ENCODE measurements at places on chromosomes 6 and 20.

GRCh38 chr20:51233345-51233744 lies 210.4 kb upstream of the KCNG1 start:
- no peak for DNase-seq

GRCh38 chr6:81638366-81638765 lies 114.1 kb downstream of the TENT5A start:
- no peak for DNase-seq

DNA sequence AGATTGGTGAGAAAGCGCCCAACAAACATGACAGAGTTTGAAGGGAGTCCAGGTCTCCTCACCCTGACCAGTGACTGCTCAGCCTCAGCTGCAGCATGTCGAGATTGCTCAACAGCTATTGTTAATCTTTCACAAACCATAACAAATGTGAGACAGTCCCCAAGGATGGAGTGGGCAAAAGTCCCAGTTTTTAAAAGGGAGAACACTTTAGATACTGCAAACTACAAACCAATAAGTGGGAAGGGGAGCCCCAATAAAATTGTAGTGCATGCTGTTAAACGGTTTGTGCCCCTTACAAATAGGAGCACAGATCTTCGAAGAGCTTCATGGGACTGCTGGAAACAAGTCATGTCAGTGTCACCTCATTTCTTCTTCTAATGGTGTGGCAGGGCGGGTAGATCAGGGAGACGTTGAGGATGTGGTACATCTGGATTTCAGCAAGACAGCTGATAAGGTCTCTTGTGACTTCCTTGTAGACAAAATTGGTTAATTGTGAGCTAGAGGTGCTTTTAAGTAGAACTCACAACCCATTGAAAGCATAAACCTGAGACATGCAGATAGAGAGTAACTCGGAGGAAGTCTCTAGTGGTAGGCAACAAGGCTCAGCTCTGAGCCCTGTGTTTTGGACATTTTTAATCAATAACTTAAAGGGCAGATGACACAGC lies 134.0 kb upstream of the ARMC2 start:
- DNase-seq: no peak

DNA sequence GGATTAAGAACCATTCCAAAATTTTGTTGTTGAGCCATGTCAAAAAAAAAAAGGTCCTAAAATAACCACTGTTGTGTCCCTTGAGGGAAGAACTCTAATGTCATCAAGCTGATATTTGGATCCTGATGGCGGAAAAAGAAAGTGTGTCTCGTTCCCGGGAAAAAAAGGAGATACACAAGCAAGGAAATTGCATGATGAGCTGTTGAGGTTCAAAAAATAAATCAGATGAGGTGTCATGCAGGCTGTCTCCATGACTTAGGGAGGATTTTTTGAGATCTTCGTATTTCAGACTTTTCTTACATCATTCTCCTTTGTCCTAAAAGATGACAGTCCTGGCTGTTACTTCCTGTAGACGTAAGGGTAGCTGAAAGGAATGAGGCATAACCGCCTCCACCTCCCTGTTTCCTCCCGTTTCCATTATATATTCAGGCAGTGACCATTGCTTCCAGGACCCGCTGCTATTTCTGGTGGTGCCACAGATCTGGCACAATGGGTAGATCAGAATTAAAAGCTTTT lies 117.3 kb upstream of the TNFAIP3 start:
- DNase-seq: no peak

- DNase-seq: no peak
These were observed 356.0 kb upstream of the JARID2 start for GRCh38 chr6:14889611-14890593.

DNA sequence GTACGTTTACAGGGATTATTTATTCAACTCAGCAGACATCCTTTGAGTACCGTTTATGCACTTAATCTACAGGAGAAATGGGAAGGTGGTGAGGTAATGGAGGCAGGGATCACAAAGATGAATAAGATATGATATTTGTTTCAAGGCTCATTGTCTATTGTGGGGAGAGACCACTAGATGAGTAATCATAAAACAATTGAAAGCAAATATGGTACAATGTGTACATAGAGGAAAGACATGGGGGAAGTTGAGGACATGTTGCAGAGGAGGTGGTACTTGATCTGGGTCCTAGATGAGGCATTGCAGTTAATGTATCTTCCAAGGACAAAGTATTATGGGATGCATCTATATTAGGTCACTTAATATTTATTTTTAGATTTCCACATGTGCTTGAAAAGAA lies 13.7 kb upstream of the CDC5L start:
- no peak for DNase-seq

- DNase-seq: no peak
These were observed 80.6 kb upstream of the PAK5 start for GRCh38 chr20:9919271-9920014.
